ENCODE measurements at places on chromosomes 3 and 15. TPM values are rescaled to one million over a fixed set of nuclear protein-coding genes. Genes with fewer than 3 reads are reported as not detected.

Gene MUSTN1
- 0.80 TPM for polyA plus RNA-seq

Gene CCDC80
- polyA plus RNA-seq = 17.0 TPM

Gene PLA2G4E
- 0.04 TPM for polyA plus RNA-seq

Gene DUOX1
- 9.5 TPM for polyA plus RNA-seq

Gene LRRC3B
- not detected for polyA plus RNA-seq

Gene HDC
- polyA plus RNA-seq = not detected

Gene CFAP161
- not detected for polyA plus RNA-seq

Gene MESP2
- 1.2 TPM for polyA plus RNA-seq

Gene LYSMD2
- polyA plus RNA-seq = 5.9 TPM

Gene GCHFR
- polyA plus RNA-seq = 12.9 TPM

Gene PYGO1
- polyA plus RNA-seq = 1.1 TPM

All from foreskin keratinocyte (primary cell).